Fibroblast of the aortic adventitia (primary cell): ENCODE measurements at places on chromosomes 2 and 18.

DNA sequence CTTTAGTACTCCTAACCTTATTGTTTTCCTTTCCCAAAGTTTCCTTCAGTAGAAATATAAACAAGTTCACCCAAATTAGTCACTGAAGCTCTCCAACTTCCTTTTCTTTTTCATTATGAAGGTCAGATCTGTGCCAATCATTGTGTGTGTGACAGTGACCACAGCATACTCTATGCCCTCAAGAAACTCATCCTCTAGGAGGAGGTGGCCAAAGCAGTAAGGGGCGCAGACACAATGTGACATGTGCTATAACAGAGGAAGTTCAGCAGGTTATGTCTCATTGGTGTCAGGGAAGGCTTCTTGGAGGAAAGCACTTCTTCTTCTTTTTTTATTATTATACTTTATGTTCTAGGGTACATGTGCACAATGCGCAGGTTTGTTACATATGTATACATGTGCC lies 60.0 kb upstream of the PSME4 start:
- no peak for DNase-seq

- DNase-seq, result no peak
Observed at GRCh38 chr18:24054130-24054529, 39.6 kb downstream of the TTC39C start.

- DNase-seq, result no peak
Observed at GRCh38 chr2:48009256-48009655, 103.0 kb upstream of the FBXO11 start.

DNA sequence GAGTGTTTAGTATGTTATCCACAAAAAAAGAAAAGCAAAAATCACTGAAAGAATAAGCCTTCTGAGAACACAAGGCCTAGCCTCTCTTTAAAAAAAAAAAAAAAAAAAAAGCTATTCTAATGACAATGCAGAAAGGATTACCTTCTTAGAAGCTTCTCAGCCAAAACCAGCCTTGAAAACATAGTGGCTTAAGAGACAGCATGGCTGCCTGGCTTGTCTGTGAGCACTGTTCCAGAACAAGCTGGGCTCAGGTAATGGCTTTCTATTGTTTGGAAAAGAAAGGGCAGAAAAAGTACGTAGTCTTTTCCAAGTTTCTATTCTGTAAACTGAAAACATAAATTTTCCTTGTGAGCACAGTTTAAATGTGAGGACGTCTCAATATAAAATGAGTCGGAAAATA lies 119.5 kb downstream of the MAP3K20 start:
- DNase-seq, result no peak
